ENCODE measurements at places on chromosomes 12 and 14.

- DNase-seq, result no peak
Measured at GRCh38 chr12:1357711-1358110, 236.7 kb downstream of the FBXL14 start.

DNA sequence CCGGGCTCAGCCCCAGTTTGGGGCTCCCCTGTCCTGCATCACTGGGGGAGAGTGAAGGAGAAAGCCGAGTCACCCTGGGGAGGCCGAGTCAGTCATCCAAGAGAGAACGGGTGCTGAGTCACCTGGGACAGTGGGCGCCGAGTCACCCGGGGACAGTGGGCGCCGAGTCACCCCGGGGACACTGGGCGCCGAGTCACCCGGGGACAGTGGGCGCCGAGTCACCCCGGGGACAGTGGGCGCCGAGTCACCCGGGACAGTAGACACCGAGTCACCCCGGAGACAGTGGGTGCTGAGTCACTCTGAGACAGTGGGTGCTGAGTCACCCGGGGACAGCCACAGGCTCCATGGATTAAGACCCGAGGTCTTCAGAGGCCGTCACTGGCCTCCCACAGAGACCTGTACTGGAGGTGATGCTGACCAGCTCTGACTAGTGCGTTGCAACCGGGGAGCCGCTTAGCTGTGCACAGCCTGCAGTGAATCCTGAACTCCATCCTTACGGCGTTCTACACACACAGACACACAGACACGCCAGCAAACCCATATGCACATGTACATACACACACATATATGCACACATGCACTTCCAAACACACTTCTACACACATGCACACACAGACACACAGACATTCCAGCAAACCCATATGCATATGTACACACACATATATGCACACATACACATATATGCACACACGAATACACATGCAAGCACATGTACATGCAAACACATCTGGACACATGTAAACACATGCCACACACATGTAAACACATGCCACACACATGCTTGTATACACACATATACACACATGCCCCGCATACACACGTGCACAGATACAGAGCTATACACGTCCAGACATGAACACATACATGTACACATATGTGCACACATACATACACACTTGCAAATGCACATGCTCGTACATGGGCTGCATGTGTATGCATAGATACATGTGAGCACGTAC lies 64.9 kb upstream of the GALNT9 start:
- DNase-seq, result no peak

DNA sequence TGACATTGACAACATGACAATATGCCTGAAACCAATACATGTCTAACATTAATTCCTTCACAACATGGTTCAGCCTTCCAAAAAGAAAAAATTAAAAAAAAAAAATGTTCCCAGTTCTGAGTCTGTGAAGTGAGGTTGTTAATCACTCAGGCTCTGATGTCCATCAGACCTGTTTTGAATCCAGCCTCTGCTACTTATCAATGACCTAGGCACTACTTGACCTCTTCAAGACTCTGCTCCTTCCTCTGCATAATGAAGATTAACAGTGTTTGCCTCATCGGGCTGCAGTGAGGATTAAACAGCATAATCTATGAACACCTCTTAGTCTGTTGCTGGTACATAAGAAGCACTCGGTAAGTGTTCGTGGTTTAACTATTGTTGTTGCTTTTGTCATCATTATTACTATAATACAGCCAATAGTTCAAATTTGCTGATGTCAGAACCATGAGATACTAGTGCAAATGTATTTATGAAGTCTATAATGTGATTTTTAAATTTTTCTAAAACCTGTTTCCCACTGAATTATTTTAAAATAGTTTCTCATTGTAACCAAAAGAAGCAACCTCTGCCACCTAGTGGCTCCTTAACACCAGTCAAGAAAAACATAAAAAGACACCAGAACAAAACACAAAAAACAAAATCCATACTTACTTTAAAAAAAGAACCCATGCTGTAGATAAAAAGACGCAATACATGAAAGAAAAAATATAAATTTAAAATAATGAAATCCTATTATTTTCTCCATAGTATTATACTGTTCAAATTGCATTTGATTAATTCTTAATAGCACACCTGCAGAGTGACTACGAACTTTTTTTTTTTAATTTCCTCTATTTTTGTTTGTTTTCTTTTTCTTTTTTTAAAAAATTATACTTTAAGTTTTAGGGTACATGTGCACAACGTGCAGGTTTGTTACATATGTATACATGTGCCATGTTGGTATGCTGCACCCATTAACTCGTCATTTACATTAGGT lies 20.3 kb upstream of the TMX1 start:
- DNase-seq, result peak; percentile 45

- peak; percentile 21 for DNase-seq
Measured at GRCh38 chr12:53575502-53576249, 50.5 kb downstream of the ATF7 start.

DNA sequence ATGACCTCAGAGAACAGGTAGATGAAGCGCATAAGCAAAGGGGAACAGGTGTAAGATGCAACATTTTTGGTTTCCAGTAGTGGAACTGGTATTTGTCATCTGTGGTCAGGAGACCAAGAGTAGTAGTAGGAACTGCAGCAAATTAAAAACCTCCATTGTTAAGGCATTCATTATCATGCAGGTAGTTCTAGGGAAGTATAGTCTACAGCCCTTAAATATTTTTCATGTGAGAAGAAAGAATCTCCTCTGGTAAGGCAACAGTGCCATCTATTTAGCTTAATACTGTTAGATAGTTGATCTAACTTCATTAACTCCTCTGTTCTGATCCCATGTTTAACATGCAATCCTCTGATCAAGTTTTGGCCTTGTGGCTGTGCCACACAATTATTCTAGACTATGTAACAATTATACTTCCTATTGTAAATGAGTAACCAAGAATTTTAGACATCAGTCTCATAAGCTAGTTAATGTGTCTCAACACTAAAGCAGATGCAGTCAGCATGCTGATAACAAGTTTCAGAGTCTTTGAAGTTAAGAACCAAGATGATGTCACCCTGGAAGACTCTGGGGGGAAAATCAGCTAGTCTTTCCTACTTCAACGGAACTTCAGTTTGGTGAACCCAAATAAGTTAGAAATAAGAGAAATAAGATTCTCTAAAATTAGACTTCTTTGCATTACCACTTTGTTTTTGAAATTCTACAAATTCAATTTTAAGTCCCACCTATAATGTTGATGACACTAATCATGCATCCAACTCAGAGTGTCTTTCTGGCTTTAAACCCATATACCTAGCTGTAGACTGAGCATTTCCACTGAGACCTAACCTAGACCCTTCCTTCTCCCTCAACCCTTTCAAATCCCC lies 70.9 kb downstream of the STXBP6 start:
- DNase-seq, result no peak

GRCh38 chr12:48979602-48980388 lies 1.7 kb downstream of the WNT1 start:
- no peak for DNase-seq

DNA sequence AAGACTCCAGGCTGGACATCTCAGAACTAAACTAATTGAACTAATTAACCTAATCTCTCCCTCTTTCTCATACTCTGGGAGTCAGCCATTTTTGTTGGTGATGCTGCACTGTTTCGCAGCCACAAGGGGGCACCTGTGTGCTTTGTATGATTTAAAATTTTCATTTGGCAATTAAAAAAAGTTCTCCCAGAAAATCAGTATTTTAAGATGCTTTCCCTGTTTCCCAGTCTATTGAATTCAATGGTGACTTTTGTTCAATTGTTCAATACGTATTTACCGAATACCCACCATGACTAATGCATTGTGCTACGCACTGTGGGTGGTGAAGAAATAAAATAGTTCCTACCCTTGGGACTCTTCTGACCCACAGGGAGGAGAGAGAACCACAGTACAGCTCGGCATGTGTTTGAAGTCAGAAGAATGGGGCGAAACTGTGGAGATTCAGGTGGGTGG lies 63.7 kb downstream of the ZNF664 start:
- peak; percentile 62 for DNase-seq

DNA sequence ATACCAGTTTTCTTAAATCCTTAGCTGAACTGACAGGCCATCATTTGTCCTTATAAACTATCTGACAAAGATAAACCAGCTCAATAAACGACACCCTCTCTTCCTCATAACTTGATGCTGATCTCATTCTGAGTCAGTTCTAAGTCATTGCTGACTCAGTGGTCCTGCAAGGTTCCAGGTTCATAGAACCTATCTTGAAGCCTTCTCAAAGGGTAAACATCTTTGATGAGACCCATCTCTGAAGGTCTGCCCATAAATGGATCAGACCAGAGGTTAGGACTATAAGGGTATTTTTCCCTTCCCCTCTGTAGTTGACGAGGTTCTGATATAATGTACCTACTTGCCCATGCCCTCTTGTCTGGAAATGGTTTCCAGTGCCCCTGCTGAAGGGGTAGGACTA lies 11.9 kb downstream of the NAA25 start:
- no peak for DNase-seq

DNA sequence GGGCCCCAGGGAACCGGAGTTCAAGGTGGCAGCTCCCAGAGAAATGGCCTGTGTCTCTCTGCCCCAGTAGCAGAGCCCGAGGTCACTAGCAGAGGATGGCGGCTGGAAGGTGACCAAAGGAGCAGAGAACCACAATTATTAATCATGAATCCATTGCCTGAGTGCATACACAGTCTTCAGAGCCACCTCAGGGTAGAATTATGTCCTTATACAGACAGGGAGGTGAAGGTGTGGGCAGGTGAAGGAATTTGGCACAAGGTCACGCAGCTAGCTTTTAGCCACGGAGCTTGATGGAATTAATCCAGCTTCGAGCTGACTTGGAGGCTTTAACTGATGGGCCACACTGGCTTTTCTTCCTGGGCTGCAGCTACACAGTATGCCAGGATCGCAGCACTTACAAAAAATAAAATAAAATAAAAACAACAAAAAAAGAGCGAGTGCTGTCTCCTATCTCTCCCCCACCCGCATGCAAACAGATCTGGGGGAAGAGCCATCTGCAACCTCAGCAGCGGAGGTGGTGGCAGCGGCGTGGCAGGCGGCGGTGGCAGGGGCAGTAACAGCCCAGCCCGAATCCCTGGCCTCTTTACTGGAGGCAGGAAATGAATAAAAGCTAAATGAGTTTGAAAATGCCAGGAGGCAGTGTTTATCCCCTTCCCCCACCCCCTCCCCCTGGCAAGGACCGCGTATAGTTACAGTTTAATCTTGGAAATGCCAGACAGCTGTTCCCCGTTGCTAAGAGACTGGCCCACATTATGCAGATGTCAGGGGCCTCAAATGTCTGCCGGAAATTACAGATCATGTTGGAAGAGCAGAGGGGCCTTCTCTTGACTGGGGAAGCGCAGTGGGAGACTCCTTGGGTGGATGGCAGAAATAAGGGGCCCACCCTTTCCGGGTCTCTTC lies 93.5 kb downstream of the LRRC74A start:
- DNase-seq, result peak; percentile 81

- DNase-seq, result no peak
Measured at GRCh38 chr14:30387871-30388270, 171.1 kb upstream of the G2E3 start.

DNA sequence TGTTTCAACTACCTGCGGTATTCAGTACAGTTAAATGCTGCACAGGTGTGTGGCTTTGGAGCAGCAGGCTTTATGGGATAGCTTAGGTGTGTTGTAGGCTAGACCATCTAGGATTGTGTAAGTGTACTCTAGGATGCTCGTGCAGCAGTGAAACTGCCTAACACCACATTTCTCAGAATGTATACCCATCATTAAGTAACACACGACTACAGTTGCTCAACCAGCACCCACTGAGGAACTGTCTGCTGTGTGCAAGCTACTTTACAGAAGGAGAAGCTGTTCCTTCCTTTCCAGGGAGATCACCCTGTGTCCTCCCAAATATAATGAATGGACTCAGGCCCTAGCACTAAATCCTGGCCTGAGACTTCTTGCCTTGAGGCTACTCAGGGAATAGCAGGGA lies 94.8 kb downstream of the SLC24A4 start:
- DNase-seq, result no peak

GRCh38 chr12:68880660-68881325 lies 52.2 kb downstream of the CPM start:
- DNase-seq, result no peak

DNA sequence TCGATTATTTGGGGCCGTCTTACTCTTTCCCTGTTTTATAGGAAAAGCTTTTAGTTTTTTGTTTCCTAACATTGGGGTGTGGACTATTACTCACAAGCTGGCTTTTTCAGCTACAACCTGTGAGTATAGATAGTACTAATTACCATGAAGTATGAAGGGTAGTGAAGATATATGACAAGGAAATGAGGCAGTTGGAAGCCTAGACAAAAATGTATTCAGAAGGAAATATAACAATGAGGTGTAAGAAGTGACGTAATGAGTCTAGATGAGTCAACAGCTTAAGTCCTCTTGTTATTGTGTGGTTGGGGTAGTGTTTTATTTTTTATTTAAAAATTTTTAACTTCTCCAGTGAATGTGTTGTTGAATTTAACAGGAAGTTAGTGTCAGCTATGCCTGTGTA lies 804.5 kb downstream of the NRXN3 start:
- no peak for DNase-seq
